Stimulated activated memory B cell treated with anti-CD40 and anti-IgM and Interleukin-4, amounts not matched to agents 10 μg/mL and 1 μg/mL and 100 μg/mL, for 72 hours (primary cell): ENCODE measurements at places on chromosomes 4 and X.

DNA sequence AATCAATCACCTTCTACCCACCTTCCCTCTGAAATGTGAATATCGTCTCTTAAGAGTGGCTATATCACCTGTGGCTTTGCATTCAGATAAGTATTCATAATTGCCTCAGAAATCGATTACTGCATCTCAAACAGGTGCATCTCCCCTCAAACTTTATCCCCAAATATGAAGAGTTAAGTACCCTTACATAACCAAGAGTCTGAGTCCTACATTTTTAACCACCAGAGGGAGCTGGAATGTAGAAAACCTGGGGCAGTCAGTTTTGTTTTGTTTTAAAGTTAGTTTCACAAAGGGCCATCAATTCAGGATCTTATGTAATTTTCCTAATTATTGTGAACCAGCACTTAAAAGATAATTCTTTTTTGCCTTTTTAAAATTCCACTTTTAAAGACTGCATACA lies 5.7 kb downstream of the TCEANC start:
- no peak for ATAC-seq

GRCh38 chr4:94634271-94634670 lies 123.5 kb upstream of the BMPR1B start:
- no peak for ATAC-seq

GRCh38 chr4:56607926-56608325 lies 73.2 kb downstream of the HOPX start:
- ATAC-seq, result no peak

- no peak for ATAC-seq
Measured at GRCh38 chr4:8542776-8543525, 37.2 kb upstream of the GPR78 start.

DNA sequence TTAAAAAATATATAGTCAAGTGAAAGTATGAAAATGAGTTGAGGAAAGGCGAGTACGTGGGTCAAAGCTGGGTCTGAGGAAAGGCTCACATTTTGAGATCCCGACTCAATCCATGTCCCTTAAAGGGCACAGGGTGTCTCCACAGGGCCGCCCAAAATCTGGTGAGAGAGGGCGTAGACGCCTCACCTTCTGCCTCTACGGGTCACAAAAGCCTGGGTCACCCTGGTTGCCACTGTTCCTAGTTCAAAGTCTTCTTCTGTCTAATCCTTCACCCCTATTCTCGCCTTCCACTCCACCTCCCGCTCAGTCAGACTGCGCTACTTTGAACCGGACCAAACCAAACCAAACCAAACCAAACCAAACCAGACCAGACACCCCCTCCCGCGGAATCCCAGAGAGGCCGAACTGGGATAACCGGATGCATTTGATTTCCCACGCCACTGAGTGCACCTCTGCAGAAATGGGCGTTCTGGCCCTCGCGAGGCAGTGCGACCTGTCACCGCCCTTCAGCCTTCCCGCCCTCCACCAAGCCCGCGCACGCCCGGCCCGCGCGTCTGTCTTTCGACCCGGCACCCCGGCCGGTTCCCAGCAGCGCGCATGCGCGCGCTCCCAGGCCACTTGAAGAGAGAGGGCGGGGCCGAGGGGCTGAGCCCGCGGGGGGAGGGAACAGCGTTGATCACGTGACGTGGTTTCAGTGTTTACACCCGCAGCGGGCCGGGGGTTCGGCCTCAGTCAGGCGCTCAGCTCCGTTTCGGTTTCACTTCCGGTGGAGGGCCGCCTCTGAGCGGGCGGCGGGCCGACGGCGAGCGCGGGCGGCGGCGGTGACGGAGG lies at the start of gene FMR1:
TSS of gene FMR1 (plus strand) at position 728 of the 831 bp plus-strand sequence. CDS start 261 bp downstream, outside the sequence.
- ATAC-seq, result peak; percentile 95

- ATAC-seq, result no peak
Measured at GRCh38 chr4:120506536-120506935, 416.0 kb downstream of the PRDM5 start.

DNA sequence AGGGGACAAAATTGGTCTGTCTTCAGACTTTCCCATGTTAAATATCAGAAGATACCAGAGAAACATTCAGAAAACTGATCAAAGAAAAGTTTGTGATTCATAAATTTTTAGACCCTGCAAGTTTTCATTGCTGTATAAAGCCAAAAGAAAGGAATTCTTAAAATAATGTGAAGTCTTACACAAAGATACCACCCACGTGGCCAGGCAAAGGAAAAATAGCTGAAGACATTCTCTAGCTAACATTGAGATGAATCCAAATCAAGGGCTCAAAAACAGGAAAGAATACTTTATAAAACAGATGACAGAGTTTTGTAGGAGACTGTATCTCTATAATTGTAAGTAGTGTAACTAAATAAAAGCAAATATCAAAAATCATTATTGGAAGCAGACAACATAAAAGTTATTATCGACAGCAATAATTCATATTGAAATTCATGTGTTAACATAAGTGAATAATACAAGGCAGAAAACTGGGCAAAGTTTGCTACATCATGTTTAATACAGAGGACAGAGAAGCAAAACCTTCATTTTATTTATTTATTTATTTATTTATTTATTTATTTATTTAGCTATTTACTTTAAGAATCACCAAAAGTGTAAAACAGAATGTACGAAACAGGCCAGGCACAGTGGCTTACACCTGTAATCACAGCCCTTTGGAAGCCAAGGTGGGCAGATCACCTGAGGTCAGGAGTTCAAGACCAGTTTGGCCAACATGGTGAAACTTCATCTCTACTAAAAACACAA lies 204.6 kb upstream of the SLIT2 start:
- no peak for ATAC-seq

- no peak for ATAC-seq
Measured at GRCh38 chr4:122758033-122758432, 25.5 kb downstream of the BBS12 start.

GRCh38 chr4:85761803-85762528 lies 287.0 kb downstream of the ARHGAP24 start:
- ATAC-seq, result no peak

- ATAC-seq, result no peak
Measured at GRCh38 chr4:180197471-180197870, 2045.7 kb upstream of the TENM3 start.

DNA sequence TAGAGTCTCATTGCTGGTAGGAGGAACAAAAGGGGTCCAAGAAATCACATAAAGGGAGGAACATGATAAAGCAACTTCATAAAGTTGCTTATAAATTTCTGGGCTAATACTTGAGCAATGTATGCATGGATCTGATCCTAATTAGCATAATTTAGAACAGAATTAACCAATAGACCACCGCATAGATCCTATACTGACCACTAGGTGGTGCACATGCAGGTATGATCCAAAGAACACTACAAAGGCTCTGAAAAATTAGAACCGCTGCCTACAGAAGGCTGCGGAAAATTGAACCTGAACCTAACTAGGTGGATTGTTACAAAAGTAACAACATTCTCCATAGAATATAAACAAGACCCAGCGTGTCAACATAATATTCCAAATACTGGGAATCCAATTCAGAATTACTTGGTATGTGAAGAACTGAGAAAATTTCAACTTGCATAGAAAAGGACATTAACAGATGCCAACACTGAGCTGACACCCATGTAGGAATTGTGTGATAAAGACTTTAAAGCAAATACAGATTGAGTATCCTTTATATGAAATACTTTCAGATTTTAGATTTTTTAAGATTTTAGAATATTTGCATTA lies 23.3 kb downstream of the BRCC3 start:
- no peak for ATAC-seq

DNA sequence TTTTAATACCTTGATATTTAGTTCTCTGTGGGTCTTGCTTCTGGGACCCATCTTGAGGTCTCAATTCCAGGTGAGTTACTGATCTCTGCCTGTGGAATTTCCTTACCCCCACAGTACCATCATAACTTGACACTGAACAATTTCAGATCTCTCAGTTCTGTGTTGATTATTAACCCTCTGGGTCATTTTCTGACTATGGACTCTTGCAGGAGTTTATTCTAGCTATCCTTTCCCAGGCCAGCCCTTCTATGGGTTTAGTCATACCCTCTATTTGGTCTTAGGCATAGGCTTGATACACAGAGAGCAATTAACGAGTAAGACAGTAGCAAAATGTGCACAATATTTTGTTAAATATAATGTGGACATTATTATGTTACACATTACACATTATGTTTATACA lies 3.7 kb upstream of the SPARCL1 start:
- no peak for ATAC-seq

- no peak for ATAC-seq
Measured at GRCh38 chrX:21581479-21581878, 76.7 kb downstream of the KLHL34 start.

- no peak for ATAC-seq
Measured at GRCh38 chrX:66756717-66757116, 117.8 kb upstream of the EDA2R start.

GRCh38 chr4:167117273-167117672 lies 117.0 kb downstream of the SPOCK3 start:
- no peak for ATAC-seq

GRCh38 chrX:139889760-139890159 lies 43.1 kb downstream of the ATP11C start:
- no peak for ATAC-seq

DNA sequence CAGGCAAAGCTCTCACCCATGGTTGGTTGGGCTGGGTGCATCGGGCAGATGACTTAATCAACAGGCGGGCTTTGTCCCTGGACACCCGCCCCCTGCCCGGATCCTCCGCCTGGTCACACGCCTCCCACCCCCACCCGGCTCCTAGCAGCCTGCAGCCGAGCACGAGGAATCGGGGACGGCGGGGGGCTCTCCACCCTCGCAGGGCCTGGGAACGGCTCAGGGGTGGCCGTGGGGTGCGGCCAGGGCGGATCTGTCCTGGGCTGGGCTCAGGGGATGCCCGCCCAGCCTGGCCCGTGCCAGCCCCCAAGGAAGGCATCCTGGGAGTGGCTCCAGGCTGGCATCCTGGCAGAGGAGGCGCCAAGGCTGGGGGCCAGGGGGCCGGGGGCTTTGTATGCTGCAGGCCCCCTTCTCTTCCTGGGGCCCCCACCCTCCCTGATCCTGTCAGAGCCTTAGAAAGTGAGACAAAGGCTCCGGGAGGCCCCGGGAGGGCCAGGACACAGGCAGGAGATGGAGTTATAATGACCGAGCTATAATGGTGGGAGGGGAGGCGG lies 32.5 kb upstream of the FGFR3 start:
- no peak for ATAC-seq

- ATAC-seq, result no peak
Measured at GRCh38 chr4:32161392-32161791, 1441.2 kb downstream of the PCDH7 start.

DNA sequence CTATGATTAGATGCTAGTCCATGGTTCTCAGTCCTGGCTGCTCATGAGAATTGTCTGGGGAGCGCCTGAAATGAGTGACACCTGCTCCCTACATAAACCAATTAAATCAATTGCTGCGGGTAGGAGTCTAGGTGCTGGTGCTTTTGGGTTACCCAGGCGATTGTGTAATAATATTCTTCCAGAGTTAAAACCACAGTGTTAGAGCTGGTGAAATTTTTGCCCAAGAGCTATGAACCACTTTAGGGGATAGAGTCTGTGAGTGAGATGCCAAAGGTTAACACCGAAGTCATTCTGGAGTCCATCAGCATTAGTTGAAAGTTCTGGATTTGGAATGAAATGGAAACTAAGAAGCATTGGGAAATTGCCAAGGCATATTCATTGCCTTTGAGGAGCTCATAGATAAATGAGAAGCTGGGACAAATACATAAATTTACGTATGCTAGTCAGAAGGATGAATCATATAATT lies 15.3 kb downstream of the PDK3 start:
- ATAC-seq, result peak; percentile 52

- no peak for ATAC-seq
Measured at GRCh38 chr4:180828455-180829018, 1414.7 kb upstream of the TENM3 start.

DNA sequence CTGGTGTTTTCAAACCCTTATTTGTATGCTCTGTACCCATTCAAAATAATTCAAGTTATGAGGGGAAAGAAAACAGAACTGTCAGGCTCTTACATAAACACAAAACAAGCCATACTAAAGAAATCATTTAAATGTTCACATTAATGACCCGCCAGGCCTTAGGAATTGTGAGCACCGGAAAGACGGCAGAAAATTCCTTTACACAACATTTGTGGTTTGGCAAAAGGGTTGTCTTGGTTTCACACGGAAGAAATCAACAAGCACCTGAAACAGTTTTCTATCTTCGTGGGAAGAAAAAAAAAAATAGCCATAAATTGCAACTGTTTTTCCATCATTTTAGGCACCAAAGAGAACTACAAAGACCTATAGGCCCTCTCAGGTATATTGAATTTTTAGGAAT lies 188.5 kb upstream of the FTHL17 start:
- no peak for ATAC-seq

DNA sequence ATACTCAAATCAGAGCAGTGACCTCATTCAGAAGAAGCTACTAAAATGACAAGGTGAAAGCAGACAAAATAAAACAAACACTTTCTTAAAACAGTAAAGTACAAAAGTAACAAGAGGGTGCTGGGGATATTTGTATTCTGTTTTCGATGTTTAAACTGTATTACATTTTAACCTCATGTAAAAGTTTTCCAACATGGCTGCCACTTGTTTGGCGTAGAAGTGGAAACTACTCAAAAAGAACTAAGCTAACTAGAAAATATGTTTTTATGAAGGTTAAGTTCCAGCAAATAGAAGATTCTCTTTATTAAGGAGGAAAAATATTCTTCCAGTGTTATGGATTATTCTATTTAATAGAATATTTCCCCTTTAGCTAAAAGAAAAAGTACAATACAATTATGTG lies 155.0 kb downstream of the FBXW7 start:
- ATAC-seq, result no peak

DNA sequence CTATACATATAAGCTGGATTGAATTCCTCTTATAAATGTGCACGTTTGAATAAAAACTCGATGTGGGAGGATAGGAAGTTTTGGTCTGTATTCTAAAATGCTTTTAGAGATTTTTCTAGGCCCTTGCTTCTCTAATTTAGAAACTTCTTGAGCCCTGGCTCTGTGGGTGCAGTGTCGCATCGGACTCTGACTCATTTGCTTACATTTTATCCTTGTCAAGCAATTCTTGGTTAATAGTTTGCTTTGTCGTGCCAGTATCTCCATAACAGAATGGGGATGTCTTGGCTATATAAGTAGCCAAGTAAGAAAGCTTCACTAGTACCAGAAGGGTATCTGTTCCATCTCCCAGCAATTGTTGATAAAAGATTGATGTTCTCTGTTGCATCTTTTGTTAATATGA lies 10.7 kb downstream of the SGMS2 start:
- no peak for ATAC-seq
